Nephron progenitor cell (in vitro differentiated cells): ENCODE measurements at places on chromosomes 3 and 15.
A peak's percentile ranks its signal among the peaks of the same experiment; 100 is the strongest.

DNA sequence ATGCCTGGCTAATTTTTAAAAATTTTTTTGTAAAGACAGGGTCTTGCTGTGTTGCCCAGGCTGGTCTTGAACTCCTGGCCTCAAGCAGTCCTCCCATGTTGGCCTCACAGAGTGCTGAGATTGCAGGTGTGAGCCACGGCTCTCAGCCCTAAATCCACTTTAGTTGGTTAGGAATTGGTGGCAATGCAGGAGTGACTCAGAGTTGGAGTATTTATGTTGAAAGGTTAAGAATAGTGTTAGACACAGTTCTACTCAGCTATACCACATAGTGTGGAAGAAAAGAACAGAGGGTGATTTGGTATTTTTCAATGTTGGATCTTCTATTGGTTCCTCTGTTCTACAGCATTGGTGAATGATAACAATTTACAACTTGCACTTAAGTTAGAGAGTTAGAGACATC lies 7.6 kb downstream of the ZNF639 start:
- peaks cover 84% of the 10 kb centered on the region for H3K36me3 ChIP-seq
- H3K27me3 ChIP-seq, result no peaks in the 10 kb centered on the region
- DNase-seq, result no peak
- no peak overlapping the region for H3K27ac ChIP-seq

DNA sequence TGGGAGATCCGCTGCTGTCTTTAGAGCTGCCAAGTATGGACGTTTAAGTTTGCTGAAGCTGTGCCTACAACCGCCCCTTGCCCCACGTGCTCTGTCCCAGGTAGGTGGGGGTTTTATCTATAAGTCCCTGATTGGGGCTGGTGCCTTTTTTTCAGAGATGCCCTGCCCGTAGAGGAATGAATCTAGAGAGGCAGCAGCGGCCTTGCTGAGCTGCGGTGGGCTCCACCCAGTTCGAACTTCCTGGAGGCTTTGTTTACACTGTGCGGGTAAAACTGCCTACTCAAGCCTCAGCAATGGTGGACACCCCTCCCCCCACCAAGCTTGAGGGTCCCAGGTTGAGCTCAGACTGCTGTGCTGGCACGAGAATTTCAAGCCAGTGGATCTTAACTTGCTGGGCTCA lies 83.4 kb upstream of the FGF7 start:
- H3K36me3 ChIP-seq, result peaks cover 53% of the 10 kb centered on the region
- no peak overlapping the region for H3K4me3 ChIP-seq
- no peak overlapping the region for H3K27ac ChIP-seq
- no peak for DNase-seq
- peaks cover 5% of the 10 kb centered on the region for H3K4me1 ChIP-seq
- H3K27me3 ChIP-seq, result no peaks in the 10 kb centered on the region

GRCh38 chr15:38252481-38253350 lies at the start of gene SPRED1:
TSS of gene SPRED1 (plus strand) at chr15:38252836. CDS start at chr15:38253186, 350 bp downstream.
- peak; percentile 73 for DNase-seq
- peaks cover 53% of the 10 kb centered on the region for H3K4me1 ChIP-seq
- no peaks in the 10 kb centered on the region for H3K36me3 ChIP-seq

DNA sequence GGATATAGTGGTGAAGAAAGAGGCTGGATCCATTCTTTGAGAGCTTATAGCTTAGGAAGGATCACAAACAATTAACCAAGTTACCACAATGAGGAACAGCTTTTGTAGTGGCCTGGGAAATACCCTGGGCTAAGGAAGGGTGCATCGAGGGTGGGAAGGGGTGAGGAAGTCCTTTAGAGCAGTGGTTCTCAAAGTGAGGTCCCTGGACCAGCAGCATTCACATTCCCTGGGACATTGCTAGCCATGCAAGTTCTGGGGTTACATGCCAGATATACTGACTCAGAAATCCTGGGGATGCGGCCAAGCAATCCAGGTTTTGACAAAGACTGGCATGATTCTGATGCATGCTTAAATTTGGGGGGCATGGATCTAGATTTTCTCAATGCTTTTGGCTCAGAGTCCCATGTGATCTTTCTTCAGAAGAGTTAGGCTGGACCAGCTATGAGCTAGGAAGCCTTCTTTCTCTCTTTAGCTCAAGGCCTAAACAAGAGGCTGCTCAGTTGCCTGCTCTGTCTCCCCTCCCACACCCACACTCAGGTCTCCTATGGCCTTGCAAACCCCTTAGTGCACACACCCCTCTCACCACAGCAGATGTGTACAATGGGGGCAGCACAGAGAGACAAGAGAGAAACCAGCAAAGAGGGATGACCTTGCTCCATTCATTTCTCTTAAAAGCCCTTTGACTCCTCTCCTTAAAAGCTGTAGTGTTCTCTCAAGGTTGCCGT lies 1.8 kb upstream of the CCR1 start:
- H3K27ac ChIP-seq, result no peak overlapping the region
- H3K36me3 ChIP-seq, result no peaks in the 10 kb centered on the region
- no peak overlapping the region for H3K4me3 ChIP-seq

GRCh38 chr15:85473455-85473854 lies 93.1 kb downstream of the AKAP13 start:
- peak overlapping the region; percentile 91 for H3K27ac ChIP-seq
- H3K36me3 ChIP-seq, result peaks cover 6% of the 10 kb centered on the region
- H3K4me3 ChIP-seq, result peak overlapping the region; percentile 56
- no peak for DNase-seq
- no peaks in the 10 kb centered on the region for H3K27me3 ChIP-seq
- peaks cover 78% of the 10 kb centered on the region for H3K4me1 ChIP-seq

- H3K4me3 ChIP-seq, result no peak overlapping the region
- no peaks in the 10 kb centered on the region for H3K36me3 ChIP-seq
- no peak for DNase-seq
- peaks cover 34% of the 10 kb centered on the region for H3K4me1 ChIP-seq
These were observed 22.2 kb upstream of the NRROS start for GRCh38 chr3:196617256-196617655.

- H3K36me3 ChIP-seq, result no peaks in the 10 kb centered on the region
- H3K27me3 ChIP-seq, result no peaks in the 10 kb centered on the region
- H3K27ac ChIP-seq, result no peak overlapping the region
- no peak overlapping the region for H3K4me3 ChIP-seq
These were observed 13.0 kb downstream of the ZBED2 start for GRCh38 chr3:111582120-111582474.

- no peak for DNase-seq
- no peak overlapping the region for H3K27ac ChIP-seq
- H3K4me3 ChIP-seq, result no peak overlapping the region
- H3K36me3 ChIP-seq, result no peaks in the 10 kb centered on the region
- no peaks in the 10 kb centered on the region for H3K4me1 ChIP-seq
These were observed 347.7 kb upstream of the SATB1 start for GRCh38 chr3:18772699-18773305.

DNA sequence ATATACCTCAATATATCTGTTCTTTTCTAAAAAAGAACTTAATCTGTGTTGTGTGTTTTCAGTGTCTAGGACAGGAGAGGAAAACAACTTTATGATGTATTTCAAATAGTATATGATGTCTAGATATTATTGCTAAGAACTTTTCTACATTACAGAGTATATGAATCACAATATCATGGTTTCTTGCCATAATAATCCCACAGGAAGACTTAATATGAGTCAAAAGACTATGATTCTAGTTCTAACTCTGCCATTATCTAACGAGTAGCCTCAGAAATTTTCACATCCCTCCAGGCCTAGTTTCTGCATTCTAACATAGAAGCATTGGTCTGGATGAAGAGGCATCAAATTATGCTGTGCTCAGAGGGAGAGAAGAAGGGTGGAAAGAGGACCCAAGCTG lies 107.7 kb upstream of the SPRED1 start:
- H3K4me3 ChIP-seq, result no peak overlapping the region
- H3K36me3 ChIP-seq, result peaks cover 9% of the 10 kb centered on the region
- H3K4me1 ChIP-seq, result peaks cover 36% of the 10 kb centered on the region
- H3K27ac ChIP-seq, result no peak overlapping the region
- DNase-seq, result no peak
- no peaks in the 10 kb centered on the region for H3K27me3 ChIP-seq

DNA sequence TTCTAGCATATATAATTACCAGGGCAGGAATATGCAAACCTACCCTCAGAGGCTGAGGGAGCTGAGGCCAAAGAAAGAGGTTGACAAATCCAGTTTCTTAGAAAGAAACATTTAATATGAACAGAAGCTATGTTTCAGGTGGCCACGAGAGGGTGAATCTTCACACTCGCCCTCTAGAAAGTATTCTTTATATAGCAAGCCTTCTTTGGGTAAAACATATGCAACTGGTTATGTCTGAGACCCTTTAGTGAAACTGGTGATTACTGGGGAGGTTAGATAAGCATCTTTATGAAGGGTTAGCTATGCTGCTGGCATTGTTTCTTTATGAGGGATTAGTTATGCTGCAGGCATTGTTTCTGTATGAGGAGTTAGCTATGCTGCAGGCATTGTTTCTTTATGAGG lies 50.7 kb upstream of the GOLGA6L2 start:
- H3K27ac ChIP-seq, result no peak overlapping the region
- H3K4me1 ChIP-seq, result no peaks in the 10 kb centered on the region
- DNase-seq, result peak; percentile 8
- H3K27me3 ChIP-seq, result no peaks in the 10 kb centered on the region

GRCh38 chr3:155093261-155093660 lies 13.1 kb downstream of the MME start:
- no peaks in the 10 kb centered on the region for H3K27me3 ChIP-seq
- H3K4me3 ChIP-seq, result no peak overlapping the region
- H3K27ac ChIP-seq, result no peak overlapping the region
- no peaks in the 10 kb centered on the region for H3K4me1 ChIP-seq
- no peak for DNase-seq

GRCh38 chr3:72234391-72234790 lies 449.4 kb upstream of the PROK2 start:
- no peaks in the 10 kb centered on the region for H3K36me3 ChIP-seq
- H3K27ac ChIP-seq, result no peak overlapping the region
- peaks cover 12% of the 10 kb centered on the region for H3K27me3 ChIP-seq
- no peaks in the 10 kb centered on the region for H3K4me1 ChIP-seq
- no peak for DNase-seq

DNA sequence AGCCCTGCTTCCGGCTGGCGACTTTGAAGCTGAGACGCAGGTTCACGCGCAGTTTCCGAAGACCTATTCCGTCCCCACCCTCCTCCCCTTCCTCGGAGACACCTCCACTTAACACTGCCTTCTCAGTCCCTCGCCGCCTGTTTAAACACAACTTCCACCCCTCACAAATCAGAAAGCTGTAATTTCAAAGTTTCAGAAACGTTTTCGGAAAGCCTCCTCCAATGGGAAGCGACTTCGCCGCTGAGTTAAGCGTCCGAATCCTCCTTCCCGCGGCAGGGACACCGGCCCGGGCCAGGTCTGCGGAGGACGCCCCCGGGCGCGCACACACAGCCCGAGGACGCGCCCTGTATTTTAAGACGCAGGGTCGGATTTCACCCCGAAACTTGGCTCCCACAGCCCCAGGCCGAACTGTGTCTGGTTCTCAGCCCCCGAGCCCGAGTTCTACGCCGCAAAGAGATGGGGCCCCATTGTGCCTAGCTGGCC lies 559 bp upstream of the LRRN1 start:
- peaks cover 35% of the 10 kb centered on the region for H3K36me3 ChIP-seq
- H3K4me3 ChIP-seq, result peak overlapping the region; percentile 93
- H3K4me1 ChIP-seq, result peaks cover 36% of the 10 kb centered on the region
- DNase-seq, result peak; percentile 60
- peaks cover 17% of the 10 kb centered on the region for H3K27me3 ChIP-seq
- peak overlapping the region; percentile 90 for H3K27ac ChIP-seq

DNA sequence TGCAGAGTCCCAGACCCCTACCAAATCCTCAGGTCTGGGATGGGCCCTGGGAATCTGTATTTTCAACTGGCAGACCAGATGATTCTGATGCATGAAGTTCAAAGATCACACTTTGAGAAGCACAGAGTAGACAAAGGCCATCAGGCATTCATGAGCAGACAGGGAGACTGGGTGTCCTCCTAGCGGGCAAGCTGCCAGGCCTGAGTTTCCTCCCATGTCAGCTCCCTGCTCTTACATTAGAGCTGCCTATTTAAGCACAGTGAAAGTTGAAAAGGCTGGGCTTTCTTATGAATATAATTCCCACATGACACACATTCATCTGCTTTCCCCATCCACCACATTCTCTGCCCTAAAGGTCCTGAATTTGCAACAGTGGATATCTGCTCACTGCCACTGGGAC lies 14.0 kb downstream of the CAPN3 start:
- H3K4me1 ChIP-seq, result peaks cover 11% of the 10 kb centered on the region
- H3K27me3 ChIP-seq, result peaks cover 52% of the 10 kb centered on the region
- no peak overlapping the region for H3K27ac ChIP-seq
- no peak for DNase-seq
- H3K36me3 ChIP-seq, result peaks cover 7% of the 10 kb centered on the region

DNA sequence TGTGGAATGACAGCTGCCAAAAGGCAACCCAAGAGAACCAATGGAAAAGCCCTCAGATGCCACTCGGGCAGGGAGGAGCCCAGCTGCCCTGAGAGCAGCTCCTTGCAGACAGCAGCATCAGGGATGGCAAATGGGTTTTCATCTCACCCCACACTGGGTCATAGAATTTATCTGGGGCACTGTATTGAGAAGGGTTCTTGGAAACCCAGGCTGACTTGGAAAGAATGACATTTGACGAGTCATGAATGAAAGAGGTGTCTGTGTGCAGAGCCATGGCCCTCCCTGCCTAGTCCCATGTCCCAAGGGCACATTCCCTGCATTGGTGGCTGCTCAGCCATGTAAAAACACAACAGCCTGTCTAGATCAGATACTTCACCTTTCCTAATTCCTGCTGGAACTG lies 157.9 kb upstream of the BHLHE40 start:
- peaks cover 45% of the 10 kb centered on the region for H3K4me1 ChIP-seq
- H3K27me3 ChIP-seq, result peaks cover 6% of the 10 kb centered on the region
- H3K36me3 ChIP-seq, result peaks cover 98% of the 10 kb centered on the region
- H3K4me3 ChIP-seq, result no peak overlapping the region
- no peak for DNase-seq

DNA sequence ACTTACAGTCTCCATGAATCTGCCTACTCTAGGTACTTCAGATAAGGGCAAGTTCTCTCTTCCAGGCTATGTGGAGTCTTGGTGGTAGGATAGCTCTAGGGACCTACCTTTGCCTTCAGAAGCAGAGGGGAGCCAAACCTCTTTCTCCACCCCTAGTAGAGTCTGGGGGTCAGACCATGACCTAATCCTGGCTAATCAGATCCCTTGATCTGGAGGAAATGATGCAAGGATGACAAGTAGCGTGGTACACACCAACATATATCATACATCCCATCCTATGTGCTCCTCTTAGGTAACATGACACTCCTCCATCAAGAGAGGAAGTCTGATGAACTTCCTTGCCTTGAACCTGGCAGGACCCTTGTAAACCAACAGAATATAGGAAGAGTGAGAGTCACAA lies 15.4 kb upstream of the PLA2G4F start:
- H3K4me3 ChIP-seq, result no peak overlapping the region
- H3K27me3 ChIP-seq, result no peaks in the 10 kb centered on the region
- H3K4me1 ChIP-seq, result no peaks in the 10 kb centered on the region
- no peak for DNase-seq

- no peaks in the 10 kb centered on the region for H3K27me3 ChIP-seq
- no peak overlapping the region for H3K27ac ChIP-seq
- no peaks in the 10 kb centered on the region for H3K36me3 ChIP-seq
- DNase-seq, result peak; percentile 77
- no peak overlapping the region for H3K4me3 ChIP-seq
These were observed 204.9 kb downstream of the CNTN4 start for GRCh38 chr3:2303566-2303965.

DNA sequence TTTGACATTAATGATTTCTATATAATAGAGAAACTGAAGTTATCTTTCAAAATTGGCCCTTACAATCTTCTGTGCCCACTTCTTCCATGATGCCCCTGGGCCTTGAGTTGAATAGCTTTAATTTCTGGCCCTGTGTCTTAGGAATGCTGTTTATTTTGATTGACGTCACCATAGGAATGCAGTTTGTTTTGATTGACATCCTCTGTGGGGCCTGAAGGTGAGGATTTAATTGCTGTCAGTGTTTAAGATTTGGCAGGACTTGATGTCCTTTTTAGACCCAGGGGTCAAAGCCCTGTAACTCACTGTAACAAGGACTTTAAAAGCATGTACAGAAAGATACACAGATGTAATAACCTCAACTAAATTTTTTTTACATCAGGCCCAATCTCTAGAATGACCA lies 83.3 kb downstream of the GLDN start:
- no peaks in the 10 kb centered on the region for H3K27me3 ChIP-seq
- no peaks in the 10 kb centered on the region for H3K4me1 ChIP-seq
- no peak overlapping the region for H3K4me3 ChIP-seq
